Fibroblast of mammary gland (primary cell): ENCODE measurements at places on chromosomes 1 and 21.

GRCh38 chr1:156642265-156643048 is 540 bp downstream of the BCAN start:
- no peak for DNase-seq

GRCh38 chr1:53575141-53575954 is 116.1 kb downstream of the DMRTB1 start:
- no peak for DNase-seq

DNA sequence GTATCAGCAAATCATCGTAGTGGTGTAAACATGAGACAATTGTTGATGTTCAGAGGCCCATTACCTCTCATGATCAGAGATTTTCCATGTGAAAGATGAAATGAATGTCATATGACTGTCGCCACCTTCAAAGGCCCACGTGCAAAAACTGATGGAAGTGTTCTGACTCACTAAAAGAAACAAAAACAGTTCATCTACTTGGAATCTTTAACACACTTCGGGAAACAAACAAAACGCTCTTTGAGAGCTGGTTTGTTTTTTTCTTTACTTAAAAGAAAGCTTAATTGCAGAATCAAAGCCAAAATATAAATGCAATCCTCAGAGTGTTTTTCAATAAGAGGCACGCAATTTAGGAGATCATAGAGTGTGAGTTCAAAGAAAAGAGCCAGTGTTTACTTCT is 100.8 kb downstream of the PLPPR4 start:
- DNase-seq, result no peak

DNA sequence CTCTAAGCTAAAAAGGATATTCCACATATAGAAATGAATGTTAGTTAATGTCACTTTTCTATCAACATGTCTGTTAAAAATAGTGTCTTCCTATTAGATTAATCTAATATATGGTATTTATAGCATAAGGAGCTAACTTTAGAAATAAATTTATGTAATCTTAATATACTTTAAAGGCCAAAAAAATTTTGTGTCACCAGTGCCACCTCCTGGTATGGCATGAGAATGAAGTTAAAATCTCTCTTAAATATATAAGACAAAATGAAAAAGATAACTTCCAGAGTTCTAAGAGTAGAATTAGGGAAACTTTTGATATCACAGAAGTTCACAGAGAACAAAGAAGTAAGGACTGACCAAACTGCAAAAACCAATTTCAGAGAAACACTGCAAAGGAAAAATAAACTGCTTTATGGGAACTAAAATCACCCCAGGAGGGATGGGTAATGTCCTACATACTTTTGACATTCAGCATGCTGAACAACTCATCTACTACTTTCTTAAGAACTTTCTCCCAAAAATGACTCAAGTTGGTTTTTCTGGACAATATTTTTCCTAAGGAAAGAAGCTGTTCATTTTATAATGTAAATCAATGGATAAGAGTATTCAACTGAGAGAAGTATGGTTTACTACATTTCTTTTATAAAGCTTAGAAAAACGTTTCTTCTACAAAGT is 82.8 kb downstream of the TRIM33 start:
- DNase-seq, result peak; percentile 31

DNA sequence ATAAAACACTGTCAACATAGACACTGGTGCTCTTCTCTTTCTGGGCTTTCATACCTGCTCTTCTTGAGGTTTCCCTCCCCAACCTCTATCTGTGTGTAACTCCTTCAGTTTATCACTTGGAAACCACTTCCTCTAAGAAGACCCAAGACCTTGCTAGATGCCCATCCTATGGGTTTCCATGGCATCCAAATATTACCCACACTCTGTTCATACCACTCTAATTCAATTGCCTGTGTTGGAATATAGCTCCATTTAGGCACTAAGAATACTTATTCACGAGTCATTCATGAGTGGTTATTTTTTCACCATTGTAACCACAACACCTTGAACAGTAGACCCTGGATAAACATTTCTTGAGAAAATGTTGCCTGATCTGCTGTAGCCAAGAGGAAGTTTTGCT is 231.1 kb upstream of the SGIP1 start:
- no peak for DNase-seq

GRCh38 chr1:7290971-7291970 is 479.8 kb upstream of the VAMP3 start:
- DNase-seq, result peak; percentile 92

DNA sequence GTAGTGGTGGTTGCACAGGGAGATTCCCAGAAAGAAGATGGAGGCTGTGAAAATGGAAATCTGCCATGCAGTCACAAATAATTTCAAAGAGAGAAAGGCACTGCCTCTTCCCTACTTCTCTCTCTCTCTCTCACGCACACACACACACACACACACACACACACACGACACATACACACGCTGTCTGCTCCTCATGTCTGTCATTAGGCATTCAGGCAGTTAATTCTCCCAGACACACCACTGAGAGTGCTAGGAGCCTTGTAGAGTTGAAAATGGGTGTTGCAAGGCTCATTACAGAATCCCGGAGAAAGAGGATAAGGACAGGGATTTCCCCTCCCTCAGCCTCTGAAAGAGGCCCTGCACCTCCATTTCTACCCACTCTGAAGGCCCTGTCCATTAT is 47.8 kb upstream of the LRRN2 start:
- no peak for DNase-seq

- peak; percentile 11 for DNase-seq
These were observed 15.9 kb upstream of the SKI start for GRCh38 chr1:2212274-2212531.

DNA sequence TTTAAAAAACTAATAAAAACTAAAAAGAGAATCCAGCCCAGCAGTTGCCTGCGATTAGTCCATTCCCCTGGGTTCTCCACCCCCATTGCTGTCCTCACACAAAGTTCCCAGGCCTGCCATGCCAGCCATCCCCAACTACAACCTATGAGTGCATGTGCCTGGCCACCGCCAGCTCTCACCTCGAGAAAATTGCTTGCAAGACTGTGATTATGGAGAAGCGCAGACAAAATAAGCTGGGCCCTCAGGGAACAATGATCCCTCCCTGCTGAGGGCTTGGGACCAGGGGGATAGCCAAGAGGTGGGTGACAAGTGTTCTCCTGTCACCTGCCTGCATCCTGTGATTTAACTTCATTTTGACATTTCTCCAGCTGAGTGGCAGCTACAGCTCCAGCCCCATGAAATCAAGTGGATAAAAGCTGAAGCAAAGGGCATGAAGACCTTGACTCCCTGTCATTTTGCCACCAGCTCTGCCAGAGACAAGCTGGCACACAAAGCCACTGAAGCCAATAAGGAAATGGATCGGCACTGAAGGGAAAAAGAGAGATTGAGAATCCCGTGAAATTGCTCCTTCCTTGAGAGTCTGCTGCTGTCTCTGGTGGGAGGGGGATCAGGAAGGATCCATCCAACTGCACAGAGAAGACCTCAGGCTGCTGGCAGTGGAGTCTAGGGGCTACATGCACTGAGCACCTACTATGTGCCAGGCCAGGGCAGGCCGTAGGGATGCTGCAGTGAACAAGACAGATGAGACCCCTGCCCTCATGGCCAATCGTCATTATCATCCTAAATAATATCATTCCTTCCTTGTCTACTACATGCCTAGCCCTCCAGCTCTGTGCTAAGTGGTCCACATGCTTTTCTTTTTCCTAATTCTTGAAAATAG is 40.7 kb downstream of the MATN1 start:
- DNase-seq, result no peak

DNA sequence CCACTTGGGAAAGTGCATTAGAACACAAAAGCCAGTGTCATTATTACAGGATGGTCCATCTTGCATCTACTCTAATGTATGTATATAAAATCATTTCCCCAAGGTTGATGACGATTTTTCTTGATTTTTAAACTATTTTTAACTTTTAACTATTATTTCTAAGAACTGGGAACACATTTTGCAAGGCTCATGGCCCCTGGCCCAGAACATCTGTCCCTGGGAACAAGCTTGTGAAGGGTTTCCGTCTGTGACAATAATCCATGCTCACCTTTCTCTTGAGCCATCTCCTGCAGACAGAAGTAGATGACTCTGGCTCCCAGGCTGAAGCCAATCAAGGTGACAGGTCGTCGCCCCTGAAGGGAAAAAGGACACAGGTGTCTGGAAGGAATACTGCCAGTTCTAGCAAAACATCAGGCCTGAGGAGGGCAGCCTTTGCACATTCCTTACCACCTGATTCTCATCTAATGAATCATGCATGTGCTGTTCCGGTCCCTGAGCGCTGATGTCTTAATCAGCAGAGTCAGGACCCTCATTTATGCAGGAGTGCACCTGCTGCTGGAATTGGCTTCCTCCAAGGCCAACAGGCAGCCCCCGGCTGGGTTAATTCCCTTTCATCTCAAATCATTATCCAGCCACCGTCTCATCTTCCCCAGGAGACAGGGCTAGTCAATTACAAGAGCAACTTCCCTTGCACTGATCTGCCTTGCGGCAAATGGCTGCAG is 62.5 kb downstream of the TMCO4 start:
- DNase-seq, result peak; percentile 36

GRCh38 chr1:240136402-240136801 is 44.7 kb downstream of the FMN2 start:
- DNase-seq, result peak; percentile 24

DNA sequence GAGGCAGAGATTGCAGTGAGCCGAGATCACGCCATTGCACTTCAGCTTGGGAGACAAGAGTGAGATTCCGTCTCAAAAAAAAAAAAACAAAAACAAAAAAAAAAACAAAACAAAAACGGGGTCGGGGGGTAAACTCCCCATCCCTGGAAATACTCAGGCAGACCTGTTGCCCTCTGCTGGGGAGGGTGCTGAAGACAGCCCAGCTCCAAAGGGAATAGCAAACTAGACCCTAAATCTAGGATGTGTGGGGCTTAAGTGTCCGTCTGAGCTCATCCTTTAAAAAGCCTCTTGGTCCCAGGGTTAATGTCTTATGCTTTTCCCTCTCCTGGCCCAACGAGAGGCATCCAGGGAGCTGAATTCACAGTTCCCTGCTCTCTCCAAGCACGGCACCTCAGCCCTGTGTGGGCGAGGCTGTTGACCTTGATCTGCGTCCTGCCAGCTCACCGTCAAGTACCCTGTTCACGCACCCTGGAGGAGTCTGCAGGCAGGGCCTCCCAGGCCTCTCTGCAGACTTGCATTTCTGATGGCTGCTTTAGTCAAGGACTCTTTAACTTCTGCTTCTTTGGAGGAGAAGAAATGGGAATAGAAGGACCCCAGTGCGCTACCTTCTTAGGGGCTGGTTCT is 22.3 kb downstream of the KCND3 start:
- no peak for DNase-seq

DNA sequence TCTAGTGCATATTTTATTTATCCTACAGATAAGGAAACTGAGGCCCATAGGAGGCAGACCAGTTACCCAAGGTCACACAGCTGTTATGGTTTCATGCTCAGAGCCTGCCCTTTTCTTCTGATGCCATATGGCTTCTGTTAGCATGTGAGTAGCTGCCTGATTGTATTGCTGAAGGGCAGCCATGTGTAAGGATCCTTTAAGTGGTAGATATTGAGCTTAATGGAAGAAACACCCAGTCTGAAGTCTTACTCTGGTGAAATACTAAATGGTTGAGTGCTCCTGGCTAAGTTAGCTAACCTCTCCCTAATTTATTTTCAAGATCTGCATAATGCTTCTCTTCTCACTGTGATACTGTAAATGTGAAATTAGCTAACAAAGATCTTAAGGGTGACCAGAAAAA is 30.9 kb downstream of the ADAMTS5 start:
- DNase-seq, result no peak

- DNase-seq, result no peak
These were observed 305.3 kb downstream of the KCNT2 start for GRCh38 chr1:196302981-196303380.

GRCh38 chr1:231808116-231808515 is 181.5 kb downstream of the DISC1 start:
- peak; percentile 17 for DNase-seq

DNA sequence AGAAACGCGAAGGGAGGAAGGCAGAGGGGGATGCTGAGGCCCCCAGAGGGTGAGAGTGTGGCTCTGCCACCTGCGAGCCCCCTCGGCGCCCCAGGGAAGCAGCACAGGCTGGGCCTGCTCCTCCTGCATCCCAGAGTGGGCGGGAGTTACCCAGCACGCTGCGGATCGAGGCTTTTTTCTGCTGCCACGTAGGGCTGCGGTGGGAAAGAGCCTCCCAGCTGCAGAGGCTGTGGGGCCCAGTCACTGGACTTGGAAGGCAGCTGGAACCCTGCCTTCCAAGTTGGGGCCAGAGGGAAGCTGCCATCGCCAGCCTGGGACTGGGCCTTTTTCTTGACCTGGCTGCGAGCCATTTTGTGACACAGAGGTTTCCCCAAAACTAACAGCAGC is 2.3 kb upstream of the GRIK3 start:
- DNase-seq, result no peak

DNA sequence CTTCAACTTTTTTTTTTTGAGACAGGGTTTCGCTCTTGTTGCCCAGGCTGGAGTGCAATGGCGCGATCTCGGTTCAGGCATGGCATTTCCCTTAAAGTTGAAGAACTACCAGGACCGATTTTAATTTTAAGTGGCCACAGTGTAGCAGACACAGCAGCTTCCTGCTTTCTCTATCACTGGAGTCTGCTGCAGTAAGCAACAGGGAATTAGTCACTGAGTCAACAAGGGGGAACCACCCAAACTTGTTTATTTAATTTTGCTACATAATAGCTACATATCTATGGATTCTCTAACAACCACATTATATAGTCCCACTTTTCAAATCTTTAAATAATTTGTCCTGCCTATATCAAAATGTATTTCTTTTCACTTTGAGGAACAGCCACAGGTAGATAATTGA is 12.5 kb upstream of the TNNI3K start:
- DNase-seq, result no peak

DNA sequence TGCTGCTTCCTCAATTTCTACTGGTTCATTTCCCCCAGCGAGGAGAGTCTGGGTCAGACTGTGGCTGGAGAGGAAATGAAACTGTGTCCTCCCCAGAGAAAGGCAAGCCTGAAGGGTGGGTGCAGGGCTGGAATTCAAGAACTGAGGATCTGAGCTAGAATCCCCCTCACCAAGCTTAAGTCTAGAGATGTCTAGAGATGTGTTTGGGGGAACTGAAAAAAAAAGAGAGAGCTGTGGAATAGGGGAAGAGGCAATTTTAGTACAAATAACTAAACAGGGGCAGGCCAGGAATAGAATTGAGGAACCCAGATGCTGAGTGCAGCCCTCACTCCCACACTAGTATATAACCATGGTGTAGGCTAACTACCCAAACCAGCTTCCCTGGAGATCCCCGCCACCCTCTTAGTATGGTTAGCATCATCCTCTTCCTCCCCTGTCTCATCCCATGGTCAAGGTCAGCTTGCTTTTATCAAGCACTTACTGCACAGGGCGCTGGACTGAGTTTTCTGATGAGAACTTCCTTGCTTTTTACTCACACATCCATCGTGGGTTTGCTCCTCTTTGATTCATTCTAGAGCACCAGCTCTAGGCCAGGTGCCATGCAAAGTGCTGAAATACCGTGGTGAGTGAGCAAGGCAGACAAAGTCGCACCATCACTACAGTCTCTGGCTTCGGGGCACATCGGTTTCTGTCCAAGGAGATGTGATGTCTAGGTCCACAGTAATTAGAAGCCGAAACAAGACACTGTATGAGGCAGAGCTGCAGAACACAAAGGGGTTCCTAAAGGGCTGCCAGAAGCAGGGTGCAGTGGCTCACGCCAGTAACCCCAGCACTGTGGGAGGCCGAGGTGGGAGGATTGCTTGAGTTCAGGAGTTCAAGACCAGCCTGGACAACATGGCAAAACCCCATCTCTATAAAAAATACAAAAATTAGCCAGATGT is 112.9 kb upstream of the IPO9 start:
- DNase-seq, result no peak
